Eye (tissue), 1 donor: ENCODE measurements at places on chromosomes 5 and 9.

DNA sequence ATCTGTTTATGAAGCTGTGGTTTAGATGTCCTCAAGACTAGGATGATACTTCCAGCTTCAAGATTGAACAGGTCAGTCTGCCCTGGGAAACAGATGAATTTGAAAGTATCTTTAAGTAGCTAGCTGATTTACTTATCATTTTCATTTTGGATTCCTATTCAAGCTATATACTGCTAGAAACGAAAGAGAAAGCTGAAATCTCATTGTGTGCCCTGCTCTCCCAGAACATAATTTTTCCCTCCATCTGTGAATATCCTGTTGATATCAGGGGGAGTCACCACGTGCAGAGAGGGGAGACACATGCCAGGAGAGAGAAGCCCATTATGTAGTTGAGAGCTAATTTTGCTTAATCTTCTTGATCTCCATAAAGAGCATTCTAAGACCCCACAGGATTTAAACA, 439.1 kb downstream of the NR2F1-AS1 start:
- DNase-seq, result no peak

GRCh38 chr9:130998597-130999244, 10.3 kb upstream of the LAMC3 start:
- no peak for DNase-seq

- DNase-seq, result peak; percentile 86
Measured at GRCh38 chr5:72166070-72166979, 59.0 kb downstream of the MAP1B start.

- DNase-seq, result no peak
Measured at GRCh38 chr5:103373597-103374472, 115.3 kb downstream of the MACIR start.

DNA sequence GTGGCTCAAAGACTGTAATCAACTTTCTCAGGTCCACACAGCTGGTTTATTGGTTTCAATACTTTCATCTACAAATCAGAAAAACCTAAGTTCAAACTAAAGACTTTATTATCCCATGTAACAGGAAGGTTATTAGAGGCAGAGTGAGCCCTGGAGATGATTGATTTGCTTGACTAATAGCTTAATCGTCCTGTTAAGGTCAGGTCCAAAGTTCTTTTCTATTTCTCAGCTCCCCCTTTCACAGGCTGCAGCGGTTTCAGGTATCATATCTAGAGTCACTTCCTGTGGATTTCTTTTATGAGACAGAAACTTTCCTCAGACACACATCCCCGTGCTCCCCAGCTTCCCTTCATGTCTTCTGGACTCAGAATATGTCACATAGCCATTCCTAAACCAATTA, 166.4 kb downstream of the PRELID2 start:
- no peak for DNase-seq

- DNase-seq, result no peak
Measured at GRCh38 chr5:56454219-56454862, 221.2 kb upstream of the ANKRD55 start.

DNA sequence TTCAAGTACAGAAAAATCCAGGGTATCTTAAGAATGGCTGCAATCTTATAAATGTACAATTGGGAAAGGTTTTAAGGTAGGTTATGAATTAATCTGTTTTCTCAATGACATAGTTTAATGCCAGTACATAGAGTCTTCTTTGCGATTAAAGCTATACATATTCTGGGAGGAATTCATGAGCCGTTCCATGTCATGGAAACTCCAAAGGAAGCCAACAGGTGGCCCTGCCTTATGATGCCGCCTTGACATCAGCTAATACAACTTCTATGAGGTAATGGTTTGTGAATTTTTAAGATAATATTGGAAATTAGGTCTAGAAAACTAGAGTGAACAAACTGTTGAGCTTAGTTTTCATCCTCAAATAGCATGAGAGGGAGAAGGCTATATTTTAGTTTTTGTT, 713.4 kb downstream of the EFNA5 start:
- DNase-seq, result no peak

DNA sequence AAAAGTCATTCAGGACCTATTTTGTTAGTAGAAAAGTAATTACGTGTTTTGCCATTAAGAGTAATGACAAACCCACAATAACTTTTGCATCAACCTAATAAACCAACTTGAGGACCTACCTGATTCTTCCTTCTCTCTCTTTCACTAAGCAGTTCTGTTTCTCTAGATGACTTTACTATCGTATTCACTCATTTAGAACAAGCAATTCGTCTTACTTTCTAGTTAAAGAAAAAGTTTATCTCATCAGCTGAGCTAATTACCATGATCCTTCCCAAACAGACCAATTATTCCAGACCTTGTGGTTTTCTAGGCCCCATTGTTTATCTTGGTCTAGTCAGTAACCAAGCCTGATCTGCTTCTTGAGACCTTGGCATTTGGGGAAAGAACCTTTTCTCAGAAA, 49.6 kb upstream of the PRDM9 start:
- no peak for DNase-seq

- DNase-seq, result no peak
Measured at GRCh38 chr5:61620699-61621182, 288.7 kb downstream of the ZSWIM6 start.

DNA sequence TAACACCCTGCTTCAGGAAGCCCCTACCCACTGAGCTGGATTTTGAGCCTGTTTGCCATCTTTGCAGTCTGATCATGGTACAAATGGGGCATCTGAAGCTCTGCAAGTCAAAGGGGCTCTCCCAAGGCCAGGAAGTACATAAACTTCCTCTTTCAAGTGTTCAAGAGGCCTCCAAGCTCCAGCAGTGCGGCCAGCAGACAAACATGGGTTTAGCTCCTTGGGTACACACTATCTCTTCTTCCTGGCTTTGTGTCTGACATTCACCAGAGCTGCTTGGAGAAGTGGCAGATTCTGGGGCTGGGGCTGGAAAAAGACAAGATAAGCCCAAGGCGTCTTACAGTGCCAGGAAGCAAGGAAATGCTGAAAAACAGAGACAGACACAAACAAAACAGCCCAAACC, 34.1 kb downstream of the LAMC3 start:
- no peak for DNase-seq

- DNase-seq, result peak; percentile 22
Measured at GRCh38 chr9:14530841-14531240, 162.4 kb downstream of the ZDHHC21 start.

DNA sequence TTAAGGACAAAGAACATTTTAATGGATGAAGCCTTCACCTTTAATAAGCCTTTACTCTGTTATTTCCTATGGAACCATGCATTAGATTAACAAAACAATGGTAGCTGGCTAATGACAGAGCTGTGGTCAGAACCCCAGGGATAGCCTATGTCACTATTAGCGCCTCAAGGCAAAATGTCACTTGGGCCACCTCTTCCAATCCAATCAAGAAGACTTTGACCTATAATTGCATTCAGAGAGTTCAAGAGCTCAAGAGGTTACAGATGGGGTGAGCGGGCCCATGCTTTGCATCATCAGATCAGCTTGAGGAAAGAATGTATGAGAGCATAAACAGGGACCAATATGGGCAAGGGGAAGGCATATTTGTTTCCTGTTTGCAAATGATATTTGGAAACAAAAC, 425.1 kb downstream of the ARHGEF28 start:
- DNase-seq, result peak; percentile 66

GRCh38 chr9:123997665-123998277, 13.8 kb upstream of the LHX2 start:
- DNase-seq, result peak; percentile 59

DNA sequence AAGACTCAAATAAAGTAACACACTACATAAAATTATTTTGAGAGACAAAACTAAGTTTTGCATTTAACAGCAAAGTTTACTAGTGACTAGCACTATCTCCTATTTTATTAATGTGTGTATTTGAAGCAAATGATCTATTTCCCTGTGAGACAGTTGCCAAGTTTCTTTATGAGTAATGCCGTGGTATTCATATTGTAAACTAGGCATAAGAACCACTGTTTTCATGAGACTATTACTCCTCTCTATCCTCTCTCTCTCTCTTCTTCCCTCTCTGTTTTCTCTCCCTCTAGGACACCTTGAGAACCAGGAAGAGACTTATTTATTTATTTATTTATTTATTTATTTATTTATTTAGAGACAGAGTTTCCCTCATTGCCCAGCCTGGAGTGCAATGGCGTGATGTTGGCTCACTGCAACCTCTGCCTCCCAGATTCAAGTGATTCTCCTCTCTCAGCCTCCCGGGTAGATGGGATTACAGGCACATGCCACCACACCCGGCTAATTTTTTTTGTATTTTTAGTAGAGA, 61.1 kb downstream of the MLANA start:
- DNase-seq, result no peak

DNA sequence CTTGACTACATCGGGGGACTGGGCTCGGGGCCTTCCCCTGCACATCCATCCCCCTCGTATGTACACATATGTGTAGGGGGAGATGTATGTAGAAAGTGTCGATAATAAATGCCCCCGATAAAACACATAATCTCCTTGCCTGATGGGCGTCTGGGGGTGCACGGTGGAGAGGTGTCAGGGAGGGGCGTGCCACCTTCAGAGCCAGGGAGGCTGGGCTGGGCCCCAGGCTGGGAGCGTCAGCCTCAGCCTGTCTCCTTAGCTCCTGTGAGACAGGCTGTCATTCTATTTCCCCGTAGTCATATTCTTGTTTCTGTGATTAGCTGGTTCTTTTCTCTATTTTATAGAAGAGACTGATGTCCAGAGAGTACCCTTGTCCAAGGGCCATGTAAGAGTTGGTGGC, 4.7 kb upstream of the RXRA start:
- no peak for DNase-seq

- no peak for DNase-seq
Measured at GRCh38 chr9:137544176-137544760, 5.9 kb downstream of the PNPLA7 start.

DNA sequence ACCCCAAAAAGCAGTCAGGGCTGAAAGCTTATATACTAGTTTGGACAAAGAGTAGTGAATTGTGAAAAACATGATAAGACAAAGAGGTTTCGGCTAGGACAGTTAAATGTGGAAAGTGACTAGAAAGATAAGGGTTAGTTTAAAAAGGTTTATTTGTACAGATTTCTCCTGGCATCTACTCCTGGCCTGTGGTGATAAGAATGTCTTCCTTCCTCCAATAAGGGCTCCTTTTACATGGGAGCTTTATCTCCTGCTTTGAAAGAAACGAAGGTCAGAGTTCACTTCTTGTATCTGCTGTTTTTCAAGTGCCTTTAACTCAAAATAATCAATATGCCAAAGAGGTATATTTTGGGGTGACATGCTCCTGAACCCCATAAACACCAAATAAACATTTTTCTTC, 776.1 kb upstream of the COX7C start:
- no peak for DNase-seq

GRCh38 chr9:93369686-93370085, 81.8 kb upstream of the FAM120A start:
- DNase-seq, result no peak

GRCh38 chr9:88237991-88238571, 99.8 kb upstream of the SPATA31C2 start:
- DNase-seq, result no peak

DNA sequence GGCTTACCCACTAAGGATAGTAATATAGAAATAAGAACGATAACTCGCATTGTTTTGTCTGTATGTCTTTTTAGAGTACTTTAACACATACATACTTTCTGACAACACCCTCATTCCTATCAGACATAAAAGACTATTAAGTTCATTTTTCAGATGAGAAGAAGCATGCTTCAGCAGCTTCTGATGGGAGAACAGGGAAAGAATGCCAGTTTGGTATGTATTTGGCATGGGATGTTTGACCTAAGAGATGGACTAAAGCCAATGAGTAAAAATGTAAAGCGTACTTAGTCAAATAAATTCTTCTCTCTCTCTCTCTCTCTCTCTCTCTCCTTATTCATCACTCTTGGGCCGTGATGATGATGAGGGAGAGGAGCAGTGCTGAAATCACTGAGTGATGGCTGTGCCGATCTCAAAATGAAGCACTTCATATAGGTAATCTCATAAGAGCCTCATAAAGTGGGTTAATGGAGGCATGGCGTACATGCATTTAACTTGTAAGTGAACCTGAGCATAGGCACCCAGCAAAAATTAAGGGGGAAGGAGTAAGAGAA, 71.5 kb downstream of the SLIT3 start:
- DNase-seq, result no peak

GRCh38 chr5:154811653-154812465, 38.5 kb downstream of the FAXDC2 start:
- peak; percentile 83 for DNase-seq

DNA sequence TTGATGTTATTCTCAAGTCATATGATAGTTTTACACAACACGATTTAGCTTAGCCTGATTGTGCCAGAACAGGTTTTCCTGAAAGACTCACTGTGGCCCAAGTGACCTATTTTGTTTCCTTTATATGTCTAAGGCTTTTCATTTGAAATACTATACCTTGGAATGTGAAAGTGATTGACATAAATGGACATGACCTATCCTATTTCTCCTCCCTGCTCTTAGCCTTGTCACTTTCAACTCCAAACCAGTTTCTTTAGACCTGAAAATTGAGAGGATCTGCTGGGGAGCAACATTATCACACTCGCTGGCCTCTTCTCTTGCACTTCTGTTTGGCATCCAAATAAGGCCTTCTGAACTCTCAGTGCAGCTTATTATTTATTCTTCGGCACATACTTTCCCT, 496.8 kb downstream of the MAT2B start:
- DNase-seq, result peak; percentile 82

DNA sequence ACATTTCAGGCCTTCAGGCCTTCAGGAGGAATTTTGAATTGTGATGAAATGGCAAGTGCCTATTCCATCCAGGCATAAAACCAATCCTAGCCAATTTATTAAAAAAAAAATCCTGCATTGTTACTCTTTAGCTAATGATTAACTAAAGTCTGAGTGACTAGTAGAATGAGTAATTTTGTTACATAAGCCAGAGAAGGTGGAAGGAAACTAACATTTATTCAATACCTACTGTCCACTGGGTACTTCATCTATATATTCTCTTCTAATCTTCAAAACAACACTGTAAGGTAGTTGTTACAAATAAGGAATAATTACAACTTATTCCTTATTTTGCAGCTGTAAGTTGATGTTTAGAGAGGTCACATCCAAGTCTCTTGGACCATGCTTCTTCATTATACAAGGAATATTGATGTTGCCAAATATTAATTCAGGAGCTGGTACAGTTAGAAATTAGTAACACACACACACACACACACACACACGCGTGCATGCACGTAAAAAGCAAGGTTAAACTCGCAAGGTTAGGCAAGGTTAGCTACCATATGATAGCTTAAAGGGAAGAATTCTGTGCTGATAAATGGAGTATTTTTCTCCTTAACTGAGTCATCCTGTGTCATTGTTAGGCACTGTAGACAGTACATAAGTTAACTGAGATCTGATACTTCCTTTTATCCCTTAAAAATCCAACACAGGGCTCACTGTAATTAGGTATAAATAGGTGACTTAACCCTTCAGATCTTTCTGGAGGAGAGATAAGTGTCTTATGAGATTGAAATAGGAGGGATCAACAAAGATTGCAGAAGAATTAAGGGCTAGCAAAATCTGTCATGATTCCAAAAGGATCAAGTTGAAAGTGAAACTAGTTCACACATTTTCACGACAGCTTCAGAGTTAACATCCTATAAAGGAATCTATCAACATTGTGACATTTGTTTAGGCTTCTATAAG, 596.9 kb downstream of the PDE4D start:
- peak; percentile 31 for DNase-seq
